ENCODE measurements at places on chromosomes 3 and 15. TPM values are rescaled to one million over a fixed set of nuclear protein-coding genes. Genes with fewer than 3 reads are reported as not detected.

AHSG gene
- total RNA-seq: not detected

CKMT1A gene
- not detected for total RNA-seq

AGTR1 gene
- not detected for total RNA-seq

DNA sequence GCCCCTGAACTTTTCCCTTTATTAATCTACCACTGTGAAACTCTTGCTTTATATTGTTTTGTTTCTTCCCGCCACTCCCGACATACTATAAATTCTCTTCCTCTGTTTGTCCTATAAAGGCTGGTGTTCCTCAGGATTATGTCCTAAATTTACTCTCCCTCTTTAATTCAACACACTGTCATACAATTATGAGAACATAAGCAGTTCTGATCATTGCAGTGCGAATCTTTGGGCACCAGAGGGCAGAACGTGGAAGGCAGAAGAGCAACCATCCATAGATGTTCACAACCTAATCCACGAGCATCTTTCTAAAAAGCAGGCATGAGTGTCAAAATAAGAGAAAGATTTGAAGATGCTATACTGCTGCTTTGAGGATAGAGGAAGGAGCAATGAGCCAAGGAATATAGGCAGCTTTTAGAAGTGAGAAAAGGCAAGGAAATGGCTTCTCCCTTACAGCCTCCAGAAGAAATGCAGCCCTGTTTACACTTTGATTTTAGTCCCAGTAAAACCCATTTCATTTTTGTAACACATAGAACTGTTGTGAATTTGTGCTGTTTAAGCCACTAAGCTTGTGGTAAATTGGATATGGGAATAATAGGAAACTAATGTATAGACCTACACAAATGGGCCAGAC is 179.4 kb downstream of the GBE1 start:
- peak; percentile 50 for DNase-seq

- no peak for DNase-seq
Observed at GRCh38 chr3:131694376-131694775, 191.6 kb upstream of the MRPL3 start.

GRCh38 chr3:64600246-64600950 is 87.4 kb downstream of the ADAMTS9 start:
- DNase-seq: no peak

- DNase-seq: no peak
Observed at GRCh38 chr3:169964176-169964575, 2.4 kb upstream of the SEC62 start.

- DNase-seq: no peak
Observed at GRCh38 chr3:15246186-15246585, 40.1 kb downstream of the CAPN7 start.

- no peak for DNase-seq
Observed at GRCh38 chr15:31306426-31307269, 20.0 kb upstream of the KLF13 start.

DNA sequence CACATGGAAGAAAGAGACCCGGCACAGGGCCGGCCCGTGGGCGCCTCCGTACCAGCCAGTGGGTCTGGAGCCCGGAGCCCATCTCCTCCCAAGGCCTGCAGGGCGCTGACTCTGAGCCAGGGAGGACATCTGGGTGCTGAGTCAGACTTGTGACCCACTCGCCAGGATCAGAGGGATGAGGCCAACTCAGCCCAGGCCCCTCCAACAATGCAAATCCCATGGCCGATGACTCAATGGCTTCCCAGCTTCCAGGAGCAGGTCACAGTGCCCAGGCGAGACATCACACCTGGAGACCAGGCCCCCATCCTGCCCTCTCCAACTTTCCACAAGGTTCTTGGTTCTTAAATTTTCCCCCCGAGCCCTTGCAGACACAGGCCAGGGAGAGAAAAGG is 95.1 kb downstream of the LRIG1 start:
- DNase-seq: no peak

All from endothelial cell of umbilical vein (primary cell).